Stimulated activated CD8-positive, alpha-beta memory T cell treated with anti-CD3 and anti-CD28 coated beads, Interleukin-12 subunit alpha, Interleukin-12 subunit beta, amount 100 ng/mL, for 4 hours (primary cell): ENCODE measurements at places on chromosomes 6 and 20.

DNA sequence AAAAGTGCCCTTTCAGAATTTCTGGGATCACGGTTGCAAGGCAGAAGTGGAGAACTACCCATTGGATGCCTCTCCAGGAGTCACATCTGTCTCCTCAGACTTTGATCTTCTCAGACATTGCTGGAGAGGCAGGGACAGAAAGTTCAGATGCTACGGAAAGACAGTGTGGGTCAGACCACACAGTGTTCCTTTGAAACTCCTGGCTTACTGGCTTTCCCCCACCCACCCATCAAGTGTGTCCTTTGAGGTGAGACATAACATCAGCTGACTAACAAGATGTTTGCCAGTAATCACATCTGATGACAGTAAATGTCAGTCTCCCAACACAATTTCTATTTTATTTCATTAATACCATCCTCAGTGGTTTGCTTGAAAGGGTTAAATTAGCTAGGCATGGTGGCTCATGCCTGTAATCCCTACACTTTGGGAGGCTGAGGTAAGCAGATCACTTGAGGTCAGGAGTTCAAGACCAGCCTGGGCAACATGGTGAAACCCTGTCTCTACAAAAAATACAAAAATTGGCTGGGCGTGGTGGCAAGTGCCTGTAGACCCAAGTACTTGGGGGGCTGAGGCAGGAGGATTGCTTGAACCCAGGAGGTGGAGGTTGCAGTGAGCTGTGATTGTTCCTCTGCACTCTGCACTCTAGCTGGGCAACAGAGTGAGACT lies 67.2 kb upstream of the SNX9 start:
- no peak for DNase-seq

GRCh38 chr6:144654506-144654905 lies 369.4 kb downstream of the UTRN start:
- DNase-seq = no peak

DNA sequence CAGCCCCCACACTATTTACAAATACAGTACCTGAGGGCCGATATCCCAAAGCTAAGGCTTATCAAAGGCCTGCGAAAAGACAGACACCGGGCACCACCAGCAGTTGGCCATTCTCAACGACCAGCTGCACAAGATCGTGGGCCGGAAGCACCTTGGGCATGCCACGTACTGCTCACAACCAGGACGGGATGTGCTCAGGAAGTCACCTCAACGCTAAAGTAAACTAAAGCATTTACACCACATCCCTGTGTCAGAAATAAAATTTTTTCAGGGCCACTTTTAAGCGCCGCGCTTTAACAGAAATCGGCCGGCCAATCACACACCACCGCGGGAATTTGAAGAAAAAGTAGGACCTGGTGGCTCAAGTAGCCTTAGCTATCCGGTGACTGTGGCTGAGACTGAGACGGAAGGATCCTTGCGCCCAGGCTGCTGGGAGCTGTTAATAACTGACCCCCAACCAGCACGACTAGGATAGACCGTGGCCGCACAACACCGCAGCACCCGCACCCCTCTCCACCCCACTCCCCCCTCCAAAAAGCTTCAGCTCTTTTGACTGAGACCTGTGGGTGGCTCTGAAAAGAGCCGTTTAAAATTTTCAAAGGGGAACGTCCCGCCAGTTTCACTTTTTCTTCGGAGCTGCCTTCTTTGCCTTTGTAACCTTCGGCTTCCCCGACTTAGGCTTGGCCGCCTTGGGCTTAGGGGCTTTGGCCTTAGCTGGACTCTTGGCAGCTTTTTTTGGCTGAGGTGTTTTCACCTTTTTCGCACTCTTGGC lies 131.2 kb upstream of the BTN3A2 start:
- DNase-seq = peak; percentile 42

DNA sequence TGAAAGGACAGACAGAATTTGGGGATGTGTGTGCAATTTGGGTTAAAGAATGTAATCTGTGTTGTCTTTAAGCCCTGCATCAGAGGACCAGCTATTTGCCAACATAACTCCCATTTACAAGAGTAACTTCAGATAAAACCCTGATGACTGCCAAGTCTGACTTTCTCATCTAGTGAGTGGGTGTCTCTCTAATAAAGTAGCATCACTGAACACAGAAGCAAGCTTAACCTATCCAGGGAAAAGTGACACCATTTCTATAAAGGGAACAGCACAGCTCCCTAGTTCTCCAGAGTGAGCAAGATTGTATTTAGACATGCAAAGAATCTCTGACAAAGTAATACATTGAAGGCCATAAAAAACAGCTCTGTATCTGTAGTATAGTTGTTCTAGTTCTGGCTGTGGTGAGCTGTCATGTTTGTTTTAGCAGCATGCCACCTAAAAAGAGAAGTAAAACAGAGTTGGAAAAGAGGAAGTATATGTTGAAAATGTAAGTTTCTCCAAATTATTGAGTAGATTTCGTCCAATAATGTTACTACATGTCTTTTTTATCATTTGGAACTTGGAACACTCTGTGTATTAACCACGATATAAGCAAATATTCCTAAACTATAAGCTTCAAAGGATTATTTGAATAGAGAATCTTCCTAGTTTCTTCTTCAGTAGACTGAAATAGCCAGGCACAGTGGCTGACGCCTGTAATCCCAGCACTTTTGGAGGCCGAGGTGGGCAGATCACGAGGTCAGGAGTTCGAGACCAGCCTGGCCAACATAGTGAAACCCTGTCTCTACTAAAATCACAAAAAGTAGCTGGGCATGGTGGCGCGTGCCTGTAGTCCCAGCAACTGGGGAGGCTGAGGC lies 8.8 kb upstream of the PIM1 start:
- no peak for DNase-seq

DNA sequence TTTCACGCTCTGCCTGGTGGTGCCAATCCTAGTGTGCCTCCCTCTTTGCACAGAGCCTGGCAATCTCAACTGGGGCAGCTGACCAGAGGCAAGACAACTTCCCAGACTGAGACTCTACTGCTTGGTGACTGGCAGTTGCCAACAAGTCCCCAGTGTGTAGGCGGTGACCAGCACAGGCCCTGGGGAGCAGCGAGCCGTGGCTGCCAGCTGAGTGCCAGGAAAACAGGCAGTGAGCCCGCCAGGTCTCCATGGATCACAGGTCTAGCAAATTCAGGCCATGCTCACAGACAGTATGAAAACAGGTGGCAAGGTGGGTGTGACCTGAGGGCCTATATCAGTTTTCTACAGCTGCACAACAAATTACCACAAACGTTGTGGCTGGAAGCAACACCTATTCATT lies 289.9 kb downstream of the KIF16B start:
- no peak for DNase-seq

GRCh38 chr6:136607204-136607931 lies 57.1 kb upstream of the MAP7 start:
- no peak for DNase-seq

GRCh38 chr20:48458601-48459385 lies 369.0 kb downstream of the PREX1 start:
- DNase-seq = no peak

DNA sequence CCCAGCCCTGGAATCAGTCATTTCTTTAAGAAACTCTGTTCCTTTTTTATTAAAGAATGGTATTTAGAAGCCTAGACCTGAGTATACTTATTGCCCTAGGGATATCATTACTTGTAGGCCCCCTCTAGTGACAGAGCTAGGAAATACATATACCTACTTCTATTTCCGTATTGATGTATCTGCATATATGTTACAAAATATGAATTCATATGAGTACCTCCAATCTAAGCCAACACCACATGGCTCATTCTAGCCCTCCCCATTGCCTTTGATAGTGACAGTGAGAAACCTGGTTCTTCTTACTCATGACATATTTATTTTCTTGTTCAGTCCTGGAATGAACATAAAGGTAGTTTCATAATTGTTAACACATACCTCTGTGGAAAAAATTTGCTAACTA lies 137.2 kb downstream of the FARS2 start:
- no peak for DNase-seq

DNA sequence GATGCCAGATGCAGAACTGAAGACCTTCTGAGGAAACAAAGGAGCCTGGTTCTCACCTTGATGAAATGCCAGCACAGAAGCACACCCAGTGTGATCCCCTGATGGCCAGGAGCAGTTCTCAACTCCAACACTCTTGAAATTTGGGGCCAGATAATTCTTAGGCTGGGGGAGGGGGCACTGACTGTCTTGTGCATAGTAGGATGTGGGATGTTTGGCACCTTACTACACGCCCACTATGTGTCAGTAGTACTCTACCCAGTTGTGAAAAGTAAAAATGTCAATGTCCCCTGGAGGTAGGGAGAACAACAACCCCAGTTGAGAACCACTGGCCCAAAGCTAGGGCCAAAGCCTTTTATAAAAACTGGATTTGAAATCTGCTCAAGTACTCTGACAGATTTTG lies 398.3 kb upstream of the ARID1B start:
- DNase-seq = no peak

- DNase-seq = no peak
Measured at GRCh38 chr6:45800911-45801310, 214.7 kb downstream of the CLIC5 start.

- DNase-seq = no peak
Measured at GRCh38 chr6:156402227-156402626, 375.0 kb upstream of the ARID1B start.

DNA sequence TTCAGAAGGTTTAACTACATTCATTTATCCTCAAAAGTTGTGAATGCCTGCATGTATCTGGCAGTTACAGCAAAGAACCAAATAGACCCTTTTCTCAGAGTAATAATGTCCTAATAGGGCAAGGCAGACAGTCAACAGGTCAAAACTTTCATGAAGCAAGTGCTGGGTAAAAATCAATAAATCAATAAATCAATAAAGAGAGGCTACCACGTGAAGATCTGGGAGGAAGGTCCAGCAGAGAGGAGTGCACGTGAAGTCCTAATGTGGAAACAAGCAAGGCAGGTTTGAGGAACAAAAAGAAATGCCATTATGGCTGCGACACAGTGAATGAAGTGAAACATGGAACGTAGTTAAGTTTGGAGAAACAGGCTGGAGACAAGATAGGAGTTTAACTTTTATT lies 36.3 kb upstream of the C6orf118 start:
- DNase-seq = no peak

- DNase-seq = no peak
Measured at GRCh38 chr6:24927985-24928745, 7.6 kb downstream of the RIPOR2 start.

GRCh38 chr6:138657065-138657425 lies 116.5 kb upstream of the CCDC28A start:
- DNase-seq = no peak

DNA sequence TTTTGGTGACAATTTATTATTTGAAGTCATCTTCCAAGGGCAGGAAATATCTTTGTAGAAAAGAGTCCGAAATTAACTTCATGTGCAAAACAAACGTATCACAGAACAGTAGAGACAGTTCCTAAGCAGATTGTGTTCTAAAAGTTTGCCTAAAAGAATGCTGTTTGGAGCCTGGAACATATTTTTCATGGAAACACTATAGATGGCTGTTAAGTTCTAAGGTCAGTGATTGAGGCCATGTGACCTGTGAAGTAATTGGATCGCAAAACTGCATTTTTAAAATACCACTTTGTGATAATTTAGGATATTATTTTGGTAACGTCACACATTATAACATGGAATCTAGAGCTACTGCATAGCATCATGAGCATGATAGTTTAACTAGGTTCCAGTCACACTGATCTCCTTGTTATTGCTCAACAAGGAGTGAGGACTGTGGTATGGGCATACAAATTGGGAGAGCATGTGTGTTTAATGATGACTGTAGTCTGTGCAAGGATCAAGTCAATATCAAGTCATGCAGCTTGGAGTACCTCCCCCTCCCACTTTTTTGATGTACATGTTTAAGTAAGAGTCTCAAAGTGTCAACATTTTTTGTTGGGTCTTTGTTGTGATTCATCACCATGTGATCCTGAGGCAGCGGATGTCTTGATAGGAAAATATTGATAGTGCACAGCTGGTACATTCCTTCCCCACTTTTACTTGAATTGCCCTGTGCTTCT lies 609.3 kb upstream of the CITED2 start:
- DNase-seq = no peak

DNA sequence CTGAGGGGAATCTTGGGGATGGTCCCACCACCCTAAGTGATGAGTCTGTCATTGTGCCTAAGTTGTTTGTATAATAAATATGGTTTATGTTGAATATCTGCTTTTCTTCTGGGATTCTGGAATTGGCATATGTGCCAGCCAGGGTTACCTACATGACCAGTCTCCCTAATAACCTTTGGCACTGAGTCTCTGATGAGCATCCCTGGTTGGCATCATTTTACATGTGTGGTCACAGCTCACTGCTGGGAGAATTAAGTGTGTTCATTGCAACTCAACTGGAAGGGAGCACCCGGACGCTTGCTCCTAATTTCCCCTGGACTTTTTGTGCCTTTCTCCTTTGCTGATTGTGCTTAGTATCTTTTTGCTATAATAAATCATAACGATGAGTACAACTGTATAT lies 8.1 kb downstream of the SMAP1 start:
- no peak for DNase-seq

DNA sequence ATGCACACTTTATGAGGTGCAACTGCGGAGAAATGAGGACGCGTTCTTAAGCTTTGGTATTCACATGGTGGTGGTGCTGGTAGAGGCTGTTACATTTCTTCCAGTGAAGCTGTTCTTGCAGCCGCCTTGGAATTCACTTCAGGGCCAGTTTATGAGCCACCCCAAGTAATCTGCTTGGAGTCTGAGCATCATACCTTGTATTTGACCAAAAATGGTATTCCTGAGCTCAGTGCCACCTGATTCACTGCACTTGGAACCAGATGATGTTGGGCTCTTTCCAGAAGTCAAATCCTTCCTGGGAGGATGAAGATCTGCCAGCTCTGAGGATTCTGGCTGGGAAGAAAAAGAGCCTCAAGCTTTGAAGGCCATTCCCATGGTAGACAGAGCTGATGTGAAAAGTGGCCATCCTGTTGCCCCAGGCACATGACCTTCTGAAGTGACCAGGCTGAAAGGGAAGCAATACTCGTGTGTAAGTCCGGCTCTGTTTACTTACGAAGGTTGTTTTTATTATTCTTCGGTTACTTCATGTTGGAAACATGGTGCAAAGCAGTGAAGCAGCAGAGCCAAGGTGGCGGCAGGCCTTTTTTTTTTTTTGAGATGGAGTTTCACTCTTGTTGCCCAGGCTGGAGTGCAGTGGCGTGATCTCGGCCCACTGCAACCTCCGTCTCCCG lies 7.7 kb downstream of the MANBAL start:
- no peak for DNase-seq

- no peak for DNase-seq
Measured at GRCh38 chr6:136181861-136182260, 68.2 kb downstream of the MTFR2 start.

DNA sequence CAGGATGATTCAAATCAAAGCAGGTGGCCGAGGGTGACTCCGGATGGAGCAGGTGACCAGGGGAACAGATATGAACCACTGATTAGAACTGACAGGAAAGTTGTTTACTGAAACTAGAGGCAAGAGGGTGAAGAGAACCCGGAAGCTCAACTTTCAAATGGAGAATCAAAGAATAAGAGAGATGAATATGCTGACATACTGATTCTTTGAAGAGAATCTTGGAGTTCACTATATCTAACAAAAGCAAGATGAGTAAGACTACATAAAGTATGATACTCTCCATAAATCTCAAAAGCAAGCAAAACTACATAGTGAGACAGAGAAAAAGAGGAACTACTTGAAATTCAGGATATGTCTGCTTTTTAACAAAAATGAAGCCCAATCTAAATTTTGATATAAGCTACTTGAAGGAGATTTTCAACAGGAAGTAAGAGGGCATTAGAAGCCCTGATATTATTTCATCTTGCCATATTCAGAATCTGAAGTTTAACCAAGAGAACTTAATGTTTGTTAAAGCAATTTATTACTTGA lies 4.0 kb upstream of the UBD start:
- DNase-seq = no peak
